Fibroblast of skin of scalp (primary cell): ENCODE measurements at places on chromosomes 4 and X.
A peak's percentile ranks its signal among the peaks of the same experiment; 100 is the strongest.

DNA sequence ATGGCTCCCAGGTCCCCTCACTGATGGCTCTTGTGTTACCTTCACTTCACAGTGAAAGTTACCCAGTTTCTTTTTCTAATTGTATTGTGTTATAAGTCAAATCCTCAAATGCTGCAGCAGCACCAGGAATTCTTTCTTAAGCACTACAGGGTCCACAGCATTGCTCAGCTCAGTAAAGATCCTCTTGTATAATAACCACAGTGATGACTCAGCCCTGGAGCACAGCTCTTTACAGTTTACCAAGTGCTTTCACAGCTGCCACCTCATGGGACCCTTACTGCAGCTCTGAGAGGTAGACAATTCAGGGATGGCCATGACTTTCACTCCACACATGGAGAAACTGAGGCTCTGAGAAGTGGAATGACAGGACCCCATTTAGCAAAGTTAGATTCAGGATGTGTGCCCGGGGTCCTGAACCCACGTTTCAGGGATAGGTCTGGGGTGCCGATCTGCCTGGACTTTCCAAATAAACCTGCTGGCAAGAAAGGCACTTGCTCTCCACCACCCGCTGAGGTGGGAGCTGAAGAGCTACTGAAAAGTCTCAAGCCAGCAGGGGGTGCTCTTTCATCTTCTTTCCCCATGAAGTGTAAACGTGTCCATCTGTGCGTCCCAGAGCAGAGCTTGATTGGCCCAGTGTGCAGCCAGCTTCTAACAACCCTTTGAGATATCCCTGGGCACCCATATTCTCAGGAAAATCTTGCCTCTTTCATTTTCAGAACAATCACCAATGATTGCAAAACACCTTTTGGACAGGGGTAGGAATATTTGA is 35.7 kb upstream of the GABRQ start:
- peak; percentile 2 for DNase-seq

DNA sequence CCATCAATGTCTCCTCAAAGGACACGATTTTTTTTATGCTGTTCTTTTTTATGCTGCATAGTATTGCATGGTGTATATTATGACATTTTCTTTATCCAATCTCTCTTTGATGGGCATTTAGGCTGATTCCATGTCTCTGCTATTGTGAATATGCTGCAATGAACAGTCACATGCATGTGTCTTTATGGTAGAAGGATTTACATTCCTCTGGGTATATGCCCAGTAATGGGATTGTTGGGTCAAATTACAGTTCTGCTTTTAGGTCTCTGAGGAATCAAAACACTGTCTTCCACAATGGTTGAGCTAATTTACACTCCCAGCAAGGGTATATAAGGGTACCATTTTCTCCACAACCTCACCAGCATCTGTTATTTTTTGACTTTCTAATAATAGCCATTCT is 113.9 kb downstream of the GRIA3 start:
- DNase-seq, result peak; percentile 59

GRCh38 chrX:135489542-135489941 is 30.9 kb upstream of the INTS6L start:
- DNase-seq, result no peak

DNA sequence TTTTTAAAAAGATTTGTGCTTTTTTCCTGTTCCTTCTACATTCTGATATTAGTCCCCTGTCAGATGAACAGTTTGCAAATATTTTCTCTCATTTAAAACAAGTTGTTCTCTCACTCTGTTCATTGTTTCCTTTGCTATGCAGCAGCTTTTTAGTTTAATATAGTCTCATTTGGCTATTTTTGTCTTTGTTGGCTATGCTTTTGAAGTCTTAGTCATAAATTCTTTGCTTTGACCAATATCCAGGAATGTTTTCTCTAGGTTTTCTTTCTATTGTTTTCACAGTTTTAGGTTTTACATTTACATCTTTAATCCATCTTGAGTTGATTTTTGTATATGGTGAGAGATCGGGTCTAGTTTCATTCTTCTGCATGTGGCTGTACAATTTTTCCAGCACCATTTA is 136.8 kb downstream of the TET2 start:
- DNase-seq, result peak; percentile 39

GRCh38 chr4:84928089-84928488 is 38.4 kb downstream of the WDFY3 start:
- DNase-seq, result no peak

- no peak for DNase-seq
Observed at GRCh38 chrX:36683507-36683906, 324.7 kb upstream of the FAM47C start.

DNA sequence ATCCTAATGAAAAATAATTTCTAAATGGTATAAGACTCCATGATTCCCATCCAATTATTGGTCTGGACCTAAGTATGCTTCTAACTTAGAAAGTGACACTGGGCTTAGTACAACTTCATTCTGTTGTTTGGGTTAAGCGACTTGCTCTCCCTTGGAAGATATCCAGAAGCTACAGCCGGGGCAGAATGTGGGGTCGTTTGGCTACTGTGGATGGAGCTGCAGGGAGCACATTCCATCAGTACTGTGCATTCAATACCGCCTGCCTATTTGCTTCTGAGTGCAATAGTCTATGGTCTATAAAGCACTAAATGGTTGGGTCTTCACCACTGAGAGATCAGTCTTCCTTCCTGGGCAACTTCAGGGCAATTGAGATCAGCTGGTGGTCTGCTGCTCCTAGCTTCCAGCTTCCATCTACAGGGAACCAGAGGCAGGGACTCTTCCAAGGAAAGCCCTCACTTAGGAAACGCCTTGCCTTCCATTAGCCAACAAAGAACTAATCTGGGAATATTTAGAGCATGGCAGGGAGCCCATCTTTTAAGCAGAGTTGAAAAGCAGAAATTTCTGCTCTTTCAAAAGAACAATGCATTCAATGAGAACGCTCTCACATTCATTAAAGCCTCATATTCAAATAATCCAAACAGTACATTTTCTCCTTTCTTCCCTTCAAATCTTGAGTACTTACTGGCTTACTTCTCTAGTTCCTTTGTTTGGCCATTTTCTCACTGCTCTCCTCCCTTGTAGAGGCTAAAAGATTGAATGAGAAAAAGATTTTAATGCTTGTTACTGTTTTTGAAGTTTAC is 1049.9 kb upstream of the TENM3 start:
- DNase-seq, result peak; percentile 5

- DNase-seq, result no peak
Observed at GRCh38 chr4:13413729-13414437, 70.3 kb downstream of the RAB28 start.

- DNase-seq, result no peak
Observed at GRCh38 chrX:130846746-130847145, 56.3 kb downstream of the ENOX2 start.
